ENCODE measurements at places on chromosomes 5 and 9. TPM values are rescaled to one million over a fixed set of nuclear protein-coding genes. Genes with fewer than 3 reads are reported as not detected.

DNA sequence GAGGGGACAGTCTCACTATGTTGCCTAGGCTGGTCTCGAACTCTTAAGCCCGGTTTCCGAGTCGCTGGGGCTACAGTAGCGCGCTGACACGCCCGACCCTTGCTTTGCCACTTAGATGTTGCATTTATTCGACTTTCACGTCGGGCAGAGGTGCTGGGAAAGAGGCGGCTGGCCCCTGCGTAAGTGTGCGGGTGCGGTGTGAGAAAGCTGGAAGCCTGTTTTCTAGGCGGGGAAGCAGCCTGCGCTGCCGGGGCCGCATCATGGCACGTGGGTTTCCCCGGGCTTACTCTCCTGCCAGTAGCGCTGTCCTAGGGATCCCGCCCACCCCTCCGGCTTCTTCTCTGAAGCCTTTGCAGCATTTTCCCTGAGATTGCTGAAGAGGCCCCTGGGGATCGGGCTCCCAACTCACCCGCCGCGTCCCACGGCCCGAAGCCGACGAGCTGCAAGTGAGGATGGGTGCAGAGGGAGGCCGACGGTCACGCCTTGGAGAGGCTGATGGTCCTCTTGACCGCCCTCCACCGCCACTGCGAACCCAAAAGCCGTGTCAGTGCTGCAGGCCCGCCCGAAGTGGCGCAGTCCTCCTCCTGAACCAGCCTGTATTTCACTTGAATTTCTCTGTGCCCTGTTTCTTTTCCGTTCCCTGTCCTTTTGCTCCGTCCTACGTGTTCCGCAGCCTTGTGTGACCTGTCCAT, 5.8 kb upstream of the TRIM41 start:
- no peak for DNase-seq

DNA sequence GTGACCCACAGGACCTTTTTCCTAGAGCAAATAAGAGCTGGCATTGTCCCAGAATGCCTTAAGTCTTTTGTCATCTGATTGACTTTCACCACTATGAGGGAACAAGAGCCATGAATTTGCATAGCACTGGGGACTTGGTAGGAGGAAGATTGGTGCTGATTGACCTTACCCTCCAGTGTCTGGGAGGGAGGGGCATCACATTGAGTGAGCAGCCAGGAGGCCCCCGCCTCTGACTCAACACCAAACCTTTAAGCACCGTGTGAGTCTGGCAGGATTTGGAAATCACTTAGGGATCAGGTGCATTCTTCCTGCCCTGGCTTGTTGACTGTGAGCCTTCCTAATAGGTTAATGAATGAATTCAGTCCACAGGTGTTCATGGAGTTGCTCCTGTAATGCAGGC, 40.7 kb downstream of the WNK2 start:
- peak; percentile 95 for DNase-seq

Gene SIMC1
- 9.5 TPM for total RNA-seq

- no peak for DNase-seq
Observed at GRCh38 chr9:81202292-81202691, 487.1 kb downstream of the TLE1 start.

- no peak for DNase-seq
Observed at GRCh38 chr9:80082213-80082612, 510.4 kb downstream of the TLE4 start.

Gene C9
- total RNA-seq = not detected

DNA sequence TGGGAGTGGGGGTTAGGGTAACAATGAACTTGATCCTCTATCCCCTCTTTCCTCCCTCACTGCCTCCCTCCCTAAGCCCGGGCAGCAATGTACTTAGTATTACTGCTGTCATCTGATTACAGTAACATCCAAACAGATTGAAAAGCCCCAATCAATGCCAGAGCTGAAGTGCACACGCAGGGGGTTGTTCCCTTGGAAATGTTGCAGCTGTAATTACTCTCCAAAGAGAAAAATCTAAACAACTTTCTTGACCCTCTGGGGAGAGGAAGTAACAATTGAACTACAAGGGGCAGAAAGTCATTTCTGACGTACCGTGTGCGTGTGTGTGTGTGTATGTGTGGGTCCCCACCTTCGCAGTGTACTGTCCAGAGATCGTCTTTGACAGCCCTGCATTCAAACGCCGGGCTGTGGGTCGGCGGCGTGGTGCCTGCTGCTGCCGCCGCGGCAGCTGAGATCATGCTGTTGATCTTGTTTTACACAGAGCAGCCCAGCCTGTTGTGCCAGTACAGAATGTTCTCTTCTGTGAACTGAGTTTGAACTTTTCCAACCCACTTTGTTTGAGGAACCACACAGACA, 66.0 kb upstream of the KLF9 start:
- no peak for DNase-seq

DNA sequence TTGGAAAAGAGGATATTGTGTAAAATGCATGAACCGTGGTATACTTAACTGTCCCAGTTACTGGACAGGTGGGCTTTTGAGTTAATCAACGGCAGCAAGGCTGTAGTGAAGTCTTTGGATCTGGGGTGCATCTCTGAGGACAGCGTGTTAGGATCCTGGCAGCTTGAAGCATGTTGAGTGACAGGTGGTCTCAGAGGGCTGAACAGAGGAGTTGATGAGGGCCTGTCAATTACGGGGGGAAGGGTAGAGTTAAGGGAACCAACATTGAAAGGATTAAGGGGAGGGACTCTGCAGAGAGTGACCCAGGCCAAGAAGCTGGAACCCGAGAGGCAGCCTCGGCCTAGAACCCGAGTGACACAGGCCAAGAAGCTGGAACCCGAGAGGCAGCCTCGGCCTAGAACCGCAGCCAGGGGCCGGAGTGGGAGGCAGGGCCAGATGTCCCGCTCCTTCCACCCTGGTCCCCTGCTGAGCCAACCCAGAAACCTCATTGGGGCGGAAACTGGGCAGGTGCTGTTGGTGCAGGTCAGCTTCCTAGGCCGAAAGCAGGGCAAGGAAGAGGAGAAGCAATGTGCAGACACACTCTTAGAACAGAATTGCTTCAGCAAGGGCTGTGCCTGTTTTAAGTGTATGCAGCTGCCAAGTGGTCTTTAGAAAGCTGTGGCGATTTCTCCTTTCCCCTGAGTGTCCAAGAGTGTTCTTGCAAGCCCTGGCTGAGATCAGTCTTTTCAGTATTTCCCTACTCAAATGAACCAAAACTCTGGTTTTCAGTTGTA, 62.0 kb downstream of the ANKRD33B start:
- DNase-seq = no peak

DNA sequence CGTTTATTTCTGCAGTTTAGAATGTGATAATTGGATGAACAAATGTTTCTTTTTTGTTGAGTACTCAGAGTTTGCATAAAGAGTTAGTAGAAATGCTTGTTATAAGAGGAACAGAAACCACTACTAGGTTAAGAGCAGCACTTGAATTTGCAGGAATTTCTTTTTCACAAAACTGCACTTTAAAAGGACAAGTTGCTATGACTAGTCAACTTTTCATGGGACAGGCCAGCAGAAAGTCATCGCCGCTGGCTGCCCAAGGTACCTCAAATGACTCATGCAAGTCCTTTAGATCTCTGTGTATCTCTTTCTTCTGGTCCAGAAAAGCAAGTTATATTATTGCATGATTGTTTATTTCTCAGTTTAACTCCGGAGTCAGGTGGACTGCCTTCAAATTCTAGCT, 97.3 kb upstream of the HMHB1 start:
- DNase-seq = no peak
